ENCODE measurements at places on chromosomes 12 and 14.

DNA sequence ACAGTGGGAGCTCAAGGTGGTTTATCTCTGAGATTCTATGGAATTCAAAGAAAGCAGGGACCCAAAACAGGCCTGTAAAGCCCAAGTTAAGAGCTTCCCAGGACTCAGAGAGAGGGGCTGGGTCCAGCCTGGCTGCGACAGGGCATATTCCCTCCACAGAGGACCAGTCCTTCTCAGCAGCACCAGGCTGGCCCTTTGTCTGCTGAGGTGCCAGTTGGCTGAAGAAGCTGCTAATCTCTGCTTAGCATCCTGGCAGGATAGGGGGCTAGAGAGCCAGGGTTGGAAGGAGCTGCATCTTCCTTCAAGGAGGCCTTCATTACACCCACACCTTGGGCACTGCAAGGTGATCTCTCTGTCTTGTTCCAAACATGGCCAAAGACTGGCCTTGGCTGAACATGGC lies 68.3 kb upstream of the TUNAR start:
- no peak for DNase-seq

DNA sequence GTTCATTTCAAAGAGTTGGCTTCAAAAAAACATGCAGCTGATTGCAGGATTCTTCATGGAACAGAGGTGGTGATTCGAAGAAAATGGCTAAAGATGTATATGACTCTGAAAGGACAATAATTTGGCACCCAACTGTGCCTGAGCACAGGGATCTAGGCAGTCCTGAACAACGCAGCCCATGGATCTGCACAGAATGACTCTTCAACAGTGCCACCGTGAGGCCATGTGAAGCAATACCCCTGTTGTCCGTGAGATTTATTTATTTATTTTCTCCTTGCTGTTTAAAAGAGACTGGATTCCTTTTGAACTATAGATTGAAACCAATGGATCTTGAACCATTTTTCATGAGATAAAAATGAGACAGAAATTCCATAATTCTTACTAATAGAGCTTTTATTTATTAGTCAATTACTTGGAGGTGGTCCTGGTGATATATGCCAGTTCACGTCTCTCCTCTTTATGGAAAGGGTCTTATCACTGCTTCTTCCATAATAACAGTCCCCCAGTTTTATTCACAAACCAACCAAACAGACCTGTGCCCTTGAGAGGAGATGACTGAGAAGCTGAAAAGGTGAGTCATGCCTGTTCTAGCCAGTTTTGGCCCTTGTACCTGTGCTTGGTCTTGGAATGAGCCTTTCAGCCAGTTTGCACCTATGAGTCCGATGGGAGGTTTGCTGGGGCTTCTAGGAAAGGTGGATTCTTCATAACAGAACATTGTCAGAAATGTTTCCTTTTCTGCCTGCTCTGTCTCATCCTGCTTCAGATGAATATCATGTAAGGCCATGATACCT lies 1598.3 kb downstream of the AACS start:
- DNase-seq = peak; percentile 1

DNA sequence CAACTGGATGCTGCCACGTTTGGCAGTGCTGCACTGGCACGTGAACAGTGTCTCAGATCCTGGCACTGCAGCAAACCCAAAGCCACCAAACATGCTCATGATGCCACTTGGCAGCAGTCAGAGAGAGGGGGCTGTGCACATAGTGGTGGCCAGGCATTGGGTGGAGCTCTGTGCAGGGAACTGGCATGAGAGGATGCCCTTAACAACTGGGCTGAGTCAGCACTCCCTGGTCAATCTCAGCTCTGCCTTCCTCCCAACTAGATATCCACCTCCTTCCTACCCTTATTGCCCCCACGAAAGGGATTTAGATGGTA lies 37.0 kb downstream of the ZFHX2 start:
- DNase-seq = no peak

DNA sequence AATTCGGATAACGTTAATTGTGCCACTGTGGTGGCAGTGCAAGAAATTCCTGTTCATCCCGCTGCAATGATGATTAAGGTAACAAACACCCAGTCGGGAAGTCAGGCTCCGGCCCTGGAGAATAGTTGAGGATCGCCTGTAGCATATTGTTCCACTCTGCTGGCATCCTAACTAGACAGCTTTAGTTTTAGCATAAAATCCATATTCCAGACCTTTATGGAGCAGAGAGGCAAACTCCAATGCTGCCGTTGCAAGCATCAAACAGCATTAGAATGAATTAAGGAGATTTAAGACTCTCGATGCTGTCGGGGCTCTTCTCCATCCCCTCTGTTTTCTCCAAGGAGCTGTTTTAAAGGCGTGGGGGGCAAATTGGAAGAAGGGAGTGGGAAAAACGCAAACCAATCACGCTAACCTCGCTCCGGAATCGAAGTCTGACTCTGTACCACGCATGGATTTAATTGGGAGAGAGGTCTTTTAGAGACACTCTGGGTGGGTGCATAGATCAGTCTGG lies 660.4 kb downstream of the VRK1 start:
- no peak for DNase-seq

- no peak for DNase-seq
Measured at GRCh38 chr14:91008759-91009409, 51.6 kb downstream of the RPS6KA5 start.

- DNase-seq = no peak
Measured at GRCh38 chr14:61281186-61281947, at the start of gene TMEM30B. Gene TMEM30B, minus strand, starts transcription at chr14:61281338. Its CDS starts 191 bp downstream, at chr14:61281147.

- DNase-seq = no peak
Measured at GRCh38 chr12:34291001-34291400, 268.7 kb downstream of the ALG10 start.

DNA sequence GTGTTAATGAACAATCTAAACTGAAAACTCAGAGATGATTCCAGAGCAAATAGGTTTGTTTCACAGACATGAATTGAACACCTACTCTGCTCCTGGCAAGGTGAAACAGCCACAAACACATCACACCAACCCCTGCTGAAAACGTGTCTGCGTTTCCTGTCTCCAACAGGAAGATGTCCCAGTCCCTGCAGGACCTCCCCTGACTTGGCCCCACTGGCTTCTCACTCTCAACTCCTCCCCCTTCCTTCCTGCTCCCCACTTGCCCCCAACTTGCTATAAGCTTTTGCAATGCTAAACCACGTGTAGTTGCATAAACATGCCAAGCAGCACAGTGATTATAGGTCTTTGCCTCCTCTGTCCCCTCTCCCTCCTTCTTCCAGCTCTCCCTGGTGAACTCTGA lies 567.6 kb downstream of the BCL11B start:
- peak; percentile 6 for DNase-seq

GRCh38 chr12:47725893-47726292 lies 603 bp upstream of the ENDOU start:
- DNase-seq = no peak

GRCh38 chr14:36035675-36036074 lies 140.8 kb downstream of the PTCSC3 start:
- DNase-seq = no peak

GRCh38 chr12:122028165-122028904 lies 6.7 kb downstream of the BCL7A start:
- DNase-seq = no peak

DNA sequence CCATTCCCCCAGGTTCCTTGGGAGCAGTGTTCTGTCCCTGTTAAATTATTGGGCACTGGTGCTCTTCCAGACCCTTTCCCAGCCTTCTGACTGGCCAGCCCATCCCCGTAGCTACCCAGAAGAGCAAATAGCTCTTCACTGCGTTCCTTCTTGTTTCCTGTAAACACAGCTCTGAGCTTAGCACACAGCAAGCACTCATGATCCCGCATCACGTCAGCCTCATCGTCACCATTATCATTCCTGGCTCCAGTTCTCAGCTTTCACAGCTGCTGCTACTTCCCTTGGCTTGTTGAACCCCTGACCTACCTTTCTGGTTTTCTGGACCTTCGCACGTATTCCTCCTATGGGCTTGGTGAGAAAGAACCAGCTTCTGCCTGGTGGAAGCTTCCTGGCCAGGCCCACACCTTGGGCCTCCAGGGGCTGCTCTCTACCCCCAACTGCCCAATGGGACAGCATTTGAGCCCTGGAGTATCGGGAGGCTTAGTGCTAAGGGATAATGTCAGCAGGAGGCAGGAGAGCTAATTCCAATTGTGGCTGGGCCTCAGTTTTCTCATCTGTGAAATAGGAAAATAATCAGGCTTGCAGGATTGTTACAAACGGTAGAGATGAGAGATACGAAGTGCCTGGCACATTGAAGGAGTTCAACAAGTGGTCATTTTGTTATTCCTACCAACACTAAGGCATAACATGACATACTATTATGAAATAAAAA lies 22.6 kb upstream of the PAPOLA start:
- DNase-seq = no peak

DNA sequence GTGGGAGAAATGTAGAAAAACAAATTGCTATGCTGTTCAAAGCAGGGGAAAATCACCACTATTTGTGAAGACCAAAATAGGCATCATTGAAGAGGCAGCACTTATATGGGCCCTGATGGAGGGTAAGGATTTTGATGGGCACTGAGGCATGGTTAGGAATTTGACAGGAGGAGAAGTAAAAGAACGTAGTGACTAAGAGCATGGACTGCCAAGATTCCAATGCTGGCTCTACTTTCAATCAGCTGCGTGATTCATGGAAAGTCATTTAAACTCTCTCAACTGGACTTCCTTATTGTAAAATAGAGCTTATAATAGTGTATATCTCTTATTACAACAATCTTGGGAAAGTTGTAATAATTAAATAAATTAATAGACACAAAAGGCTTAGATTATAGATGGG lies 267.7 kb upstream of the G2E3 start:
- DNase-seq = no peak

GRCh38 chr12:65999564-66000280 lies 130.8 kb downstream of the LLPH start:
- DNase-seq = no peak

DNA sequence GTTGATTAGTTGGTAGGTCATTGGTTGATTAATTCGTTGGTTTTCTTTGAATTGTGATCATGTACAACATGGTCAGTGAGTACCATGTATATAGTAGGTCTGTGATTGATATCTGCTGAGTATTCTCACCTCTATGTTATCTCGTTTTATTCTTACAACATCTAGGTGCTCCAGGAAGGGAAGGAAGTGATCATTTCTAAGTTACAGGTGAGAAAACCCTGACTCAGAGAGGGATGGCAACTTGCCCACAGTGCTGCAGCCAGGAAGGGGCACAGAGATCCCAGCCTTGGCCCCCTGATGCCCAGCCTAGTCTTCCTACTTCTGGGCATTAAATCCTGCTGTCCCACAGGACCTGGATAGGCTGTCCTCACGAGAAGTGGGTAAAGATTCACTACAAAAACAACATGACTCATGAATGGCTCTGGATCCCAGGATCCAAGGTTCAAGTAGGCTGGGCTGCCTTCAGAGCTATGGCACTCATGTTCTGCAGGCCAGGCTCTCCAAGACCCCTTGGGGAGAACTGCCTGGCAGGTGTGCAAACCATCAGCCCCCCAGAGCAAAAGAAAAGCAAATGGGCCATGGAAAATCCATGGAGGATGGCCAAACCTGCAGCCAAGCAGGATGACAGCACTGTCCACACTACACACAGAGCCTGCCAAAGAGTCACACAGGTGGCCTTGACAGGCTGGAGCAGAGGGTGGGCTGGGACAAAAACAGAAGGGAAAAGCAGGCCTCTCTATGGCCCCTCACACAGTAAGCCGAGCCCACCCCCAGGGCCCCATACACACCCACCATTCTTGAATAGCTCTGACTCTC lies 146.2 kb downstream of the BCL11B start:
- no peak for DNase-seq

All from stimulated activated CD4-positive, alpha-beta T cell treated with anti-CD3 and anti-CD28 coated beads, Interleukin-12 subunit alpha, Interleukin-12 subunit beta, amount 100 ng/mL, for 24 hours (primary cell).